Epithelial cell of esophagus (primary cell): ENCODE measurements at places on chromosomes 4 and X.

- no peak for DNase-seq
Measured at GRCh38 chrX:41127477-41128192, 42.4 kb downstream of the USP9X start.

DNA sequence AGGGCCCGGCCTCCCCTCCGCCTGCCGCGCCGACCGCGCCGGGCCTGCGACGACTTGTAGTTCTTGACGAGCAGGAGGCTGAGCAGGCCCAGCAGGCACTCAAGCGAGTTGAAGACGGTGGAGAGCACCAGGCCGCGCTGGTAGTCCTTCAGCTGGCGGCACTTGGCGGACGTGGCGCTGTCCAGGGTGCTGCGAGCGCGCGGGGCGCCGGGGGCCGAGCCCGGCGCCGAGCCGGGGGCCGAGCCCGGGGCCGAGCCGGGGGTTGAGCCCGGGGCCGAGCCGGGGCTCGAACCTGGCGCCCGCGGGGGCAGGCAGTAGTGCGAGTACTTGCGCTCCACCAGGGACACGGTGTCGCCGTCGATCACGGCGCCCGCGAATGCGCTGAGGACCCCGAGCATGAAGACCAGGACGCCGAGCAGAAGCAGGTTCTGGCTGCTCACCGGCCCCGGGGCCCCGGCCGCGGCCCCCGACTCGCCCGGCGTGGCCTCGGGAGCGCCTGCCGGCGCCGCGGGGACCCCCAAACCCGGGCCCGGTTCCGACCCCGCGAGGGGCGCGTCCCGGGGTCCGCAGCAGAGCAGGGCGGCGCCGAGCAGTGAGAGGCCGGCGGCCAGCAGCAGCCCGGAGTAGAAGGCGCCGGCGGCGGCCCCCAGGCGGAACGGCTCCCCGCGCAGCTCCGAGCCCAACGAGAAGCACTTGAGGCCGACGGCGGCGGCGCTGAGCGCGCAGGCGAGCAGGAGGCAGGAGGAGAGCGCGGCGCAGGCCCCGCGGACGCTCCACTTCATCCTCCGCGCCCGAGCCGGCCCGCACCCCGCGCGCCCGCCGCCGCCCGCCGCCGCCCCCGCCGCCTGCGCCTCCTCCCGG, 584 bp downstream of the TMEM271 start:
- DNase-seq, result peak; percentile 89

DNA sequence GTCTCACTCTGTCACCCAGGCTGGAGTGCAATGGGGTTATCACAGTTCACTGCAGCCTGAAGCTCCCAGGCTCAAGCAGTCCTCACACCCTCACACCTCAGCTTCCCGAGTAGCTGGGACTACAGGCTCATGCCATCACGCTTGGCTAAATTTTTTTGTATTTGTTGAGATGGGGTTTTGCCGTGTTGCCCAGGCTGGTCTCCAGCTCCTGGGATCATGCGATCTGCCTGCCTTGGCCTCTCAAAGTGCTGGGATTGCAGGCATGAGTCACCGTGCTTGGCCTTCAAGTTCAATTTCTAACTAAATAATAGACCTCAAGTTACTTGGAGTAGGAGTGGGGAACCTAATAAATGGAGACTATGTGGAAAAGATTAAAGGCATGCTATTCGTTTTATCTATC, 48.9 kb downstream of the MND1 start:
- peak; percentile 39 for DNase-seq

- DNase-seq, result peak; percentile 90
Measured at GRCh38 chr4:152634110-152634760, 45.6 kb downstream of the TMEM154 start.

GRCh38 chr4:40066651-40067050, 10.0 kb downstream of the N4BP2 start:
- no peak for DNase-seq
